ENCODE measurements at places on chromosomes 4 and X.

DNA sequence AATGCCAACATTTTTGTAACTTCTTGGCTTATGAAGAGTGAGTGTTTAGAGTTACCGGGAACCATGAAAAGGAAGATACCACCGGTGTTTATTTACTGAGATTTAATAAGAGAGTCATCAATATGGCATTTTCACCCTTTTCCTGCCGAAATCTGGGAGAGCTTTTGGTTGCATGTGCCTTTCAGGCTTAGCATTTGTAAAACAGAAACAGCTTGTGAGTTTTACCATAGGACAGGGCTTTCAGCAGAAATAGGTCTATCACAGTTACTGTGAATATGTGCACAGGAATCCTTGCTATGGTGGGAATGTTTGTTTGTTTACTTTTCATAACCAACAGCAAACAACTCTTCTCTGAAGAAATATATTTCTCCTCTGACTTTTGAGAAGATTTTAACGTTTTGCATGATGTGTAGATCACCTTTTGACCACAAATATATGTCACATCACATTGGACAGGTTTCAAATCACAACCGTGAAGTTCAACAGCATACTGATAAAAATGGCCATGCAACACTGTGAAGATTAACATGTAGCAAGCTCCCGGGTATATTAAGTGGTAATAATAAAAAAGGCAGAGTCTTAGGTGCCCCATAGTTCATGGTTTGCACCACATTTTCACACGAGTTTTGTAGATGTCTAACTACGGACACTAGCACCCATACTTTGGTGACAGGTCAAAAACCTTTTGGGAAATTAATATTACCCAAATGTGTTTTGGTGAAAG is 21.3 kb downstream of the ARHGAP24 start:
- DNase-seq, result no peak

DNA sequence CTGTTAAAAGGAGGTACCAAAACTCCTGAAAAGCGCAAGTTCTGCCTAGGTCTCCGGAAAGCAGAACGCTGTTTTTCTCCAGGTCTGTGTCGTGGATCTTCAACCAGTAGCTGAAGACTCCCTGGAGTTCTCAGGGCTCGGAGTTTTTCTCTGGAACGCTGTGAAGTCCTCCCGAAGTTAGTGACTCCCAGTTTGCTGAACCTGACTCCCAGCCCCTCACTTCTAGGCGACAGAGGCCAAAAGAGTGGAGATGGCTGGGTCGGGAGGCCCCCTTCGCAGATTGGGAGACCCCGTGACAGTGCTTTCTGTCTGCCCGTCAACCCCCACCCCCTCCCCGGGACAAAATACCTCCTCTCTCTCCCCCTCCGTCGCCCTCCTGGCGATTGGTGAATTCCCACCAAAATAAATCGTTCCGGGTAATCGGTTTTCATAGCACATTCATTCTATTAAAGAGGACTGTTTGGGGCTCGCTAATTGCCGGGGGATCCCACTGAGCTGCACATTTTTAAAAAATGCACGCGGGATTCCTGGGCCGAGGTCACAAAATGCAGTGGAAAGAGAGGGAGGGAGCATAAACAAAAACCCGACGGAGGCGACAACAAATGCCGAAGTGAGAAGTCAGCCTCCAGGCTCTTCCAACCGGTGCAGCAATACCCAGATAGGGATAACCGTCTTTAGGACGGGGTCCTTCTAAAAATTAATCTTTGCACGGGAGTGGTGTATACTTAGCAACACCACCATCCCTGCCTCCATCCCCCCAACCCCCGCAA is 4.0 kb upstream of the MSX1 start:
- no peak for DNase-seq

DNA sequence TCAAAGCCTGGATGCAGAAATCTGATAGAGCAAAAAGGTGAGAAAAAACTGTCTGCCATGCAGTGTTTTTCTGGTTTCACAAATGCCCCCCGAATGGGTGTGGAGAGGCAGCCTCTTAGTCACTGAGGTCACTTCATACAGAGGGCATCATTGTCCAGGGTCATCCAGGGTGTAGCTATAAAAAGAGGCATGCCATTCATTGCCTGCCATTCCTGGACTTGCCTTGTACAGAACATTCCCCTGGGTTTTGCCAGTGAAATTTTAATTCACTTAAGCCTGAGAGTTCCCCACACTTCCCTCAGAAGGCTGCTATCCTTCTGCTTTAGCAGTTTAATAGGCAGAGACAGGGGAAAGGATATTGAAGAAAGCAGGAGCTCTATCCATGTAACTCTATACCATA is 230.3 kb downstream of the UNC5C start:
- no peak for DNase-seq

DNA sequence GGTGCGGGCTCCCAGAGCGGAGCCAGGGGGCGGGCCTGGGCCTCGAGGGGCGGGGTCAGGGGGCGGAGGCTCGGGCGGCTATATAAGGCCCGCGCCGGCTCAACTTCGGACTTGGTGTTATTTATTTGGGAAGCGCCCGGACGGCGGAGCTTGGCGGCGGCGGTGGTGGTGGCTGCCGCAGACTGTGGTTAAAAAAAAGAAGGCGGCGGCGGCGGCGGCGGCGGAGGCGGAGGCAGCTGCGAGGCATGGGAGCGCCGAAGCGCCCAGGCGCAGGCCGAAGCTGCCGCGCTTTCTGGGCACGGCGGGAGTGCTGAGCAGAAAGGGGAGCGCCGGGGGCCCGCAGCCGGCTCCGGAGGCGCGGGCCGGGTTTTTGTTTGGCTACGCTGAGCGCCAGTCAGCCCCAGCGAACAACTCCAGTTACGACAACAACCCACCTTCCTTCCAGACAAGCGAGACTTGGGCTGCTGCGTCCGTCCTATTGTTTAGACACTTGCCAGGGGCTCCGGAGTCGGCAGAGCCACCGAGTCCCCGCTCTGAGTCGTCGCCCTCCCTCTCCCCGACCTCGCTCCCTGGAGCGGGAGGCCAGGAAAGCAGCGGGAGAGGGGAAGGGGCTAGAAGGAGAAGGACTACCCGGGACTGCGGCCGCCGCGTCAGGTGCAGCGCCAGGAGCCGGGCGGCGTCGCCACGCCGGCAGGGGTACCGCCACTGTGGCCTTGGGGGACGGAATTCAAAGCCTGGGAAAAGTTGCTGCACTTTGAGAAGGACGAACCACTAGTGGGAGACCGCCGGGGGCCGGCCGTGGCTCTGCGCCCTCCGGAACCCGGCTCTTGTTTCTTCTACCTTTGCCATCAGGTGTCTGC is at the start of gene SLIT2:
Gene SLIT2, plus strand, starts transcription at position 110 of the 860 bp plus-strand sequence. CDS start 1,911 bp downstream, outside the sequence.
- no peak for DNase-seq

DNA sequence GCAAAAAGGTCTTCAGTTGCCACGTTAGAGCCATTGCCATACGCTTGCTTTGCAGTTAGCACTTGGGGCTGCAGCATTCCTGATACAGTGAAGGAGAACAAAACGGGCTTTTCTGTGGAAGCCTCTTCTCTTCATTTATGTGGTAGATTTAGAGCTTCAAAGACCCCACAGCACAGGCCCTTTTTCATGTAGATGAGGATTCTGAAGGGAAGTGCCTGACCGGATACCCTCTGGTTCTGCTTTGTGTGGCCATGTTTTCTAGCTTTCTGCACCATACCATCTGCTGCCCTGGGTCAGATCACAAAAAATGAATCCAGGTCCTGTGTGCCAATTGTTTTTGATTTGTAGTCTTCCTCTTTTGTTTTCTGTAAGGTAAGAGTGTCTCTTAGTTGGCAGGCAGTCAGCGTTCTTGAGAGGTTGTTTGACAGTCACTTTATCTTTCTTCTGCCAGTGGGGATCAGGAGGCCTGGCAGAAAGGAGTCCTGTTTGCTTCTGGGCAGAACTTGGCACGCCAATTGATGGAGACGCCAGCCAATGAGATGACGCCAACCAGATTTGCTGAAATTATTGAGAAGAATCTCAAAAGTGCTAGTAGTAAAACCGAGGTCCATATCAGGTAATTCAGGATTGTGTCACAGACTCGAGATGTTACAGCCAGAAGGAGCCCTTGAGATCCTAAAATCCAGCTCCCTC is 7.7 kb downstream of the LAP3 start:
- no peak for DNase-seq

GRCh38 chrX:100995469-100995868 is 26.0 kb downstream of the ARL13A start:
- DNase-seq, result no peak

GRCh38 chrX:7088968-7089615 is 58.4 kb upstream of the STS start:
- DNase-seq, result peak; percentile 27

DNA sequence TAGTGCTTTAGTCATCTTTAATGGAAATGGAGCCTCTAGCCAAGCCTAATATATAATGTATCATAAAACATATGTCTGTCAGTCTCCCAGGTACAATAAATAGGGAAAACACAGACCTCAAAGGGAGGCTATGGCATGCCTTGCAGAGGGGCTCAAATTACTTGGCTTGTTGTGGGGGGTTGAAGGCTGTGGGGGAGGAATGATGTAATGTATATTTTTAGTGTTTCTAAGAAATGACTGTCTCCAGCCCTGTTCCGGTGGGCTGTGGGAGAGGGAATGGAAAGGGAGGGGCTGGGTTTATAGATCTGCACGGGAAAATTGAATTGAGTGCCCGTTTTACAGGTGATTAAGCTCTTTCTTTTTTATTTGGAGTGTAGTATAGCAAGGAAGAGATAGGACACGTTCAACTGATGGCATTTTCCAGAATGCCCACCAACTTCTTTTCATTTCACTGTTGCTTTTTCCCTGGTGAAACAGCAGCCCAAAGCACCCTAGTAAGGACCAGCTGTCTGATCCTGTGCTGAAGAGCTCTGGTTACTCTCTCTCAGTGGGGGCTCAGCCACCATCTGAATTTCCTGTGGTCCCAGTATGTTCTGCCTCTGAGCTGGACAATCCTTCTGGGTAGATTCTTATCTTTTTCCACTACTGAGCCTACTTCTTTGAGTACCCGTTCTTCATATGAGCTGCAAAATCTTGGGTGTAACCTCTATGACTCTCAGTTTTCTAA is 220.7 kb upstream of the CASK start:
- no peak for DNase-seq

GRCh38 chr4:8181844-8182243 is 17.2 kb upstream of the SH3TC1 start:
- no peak for DNase-seq

DNA sequence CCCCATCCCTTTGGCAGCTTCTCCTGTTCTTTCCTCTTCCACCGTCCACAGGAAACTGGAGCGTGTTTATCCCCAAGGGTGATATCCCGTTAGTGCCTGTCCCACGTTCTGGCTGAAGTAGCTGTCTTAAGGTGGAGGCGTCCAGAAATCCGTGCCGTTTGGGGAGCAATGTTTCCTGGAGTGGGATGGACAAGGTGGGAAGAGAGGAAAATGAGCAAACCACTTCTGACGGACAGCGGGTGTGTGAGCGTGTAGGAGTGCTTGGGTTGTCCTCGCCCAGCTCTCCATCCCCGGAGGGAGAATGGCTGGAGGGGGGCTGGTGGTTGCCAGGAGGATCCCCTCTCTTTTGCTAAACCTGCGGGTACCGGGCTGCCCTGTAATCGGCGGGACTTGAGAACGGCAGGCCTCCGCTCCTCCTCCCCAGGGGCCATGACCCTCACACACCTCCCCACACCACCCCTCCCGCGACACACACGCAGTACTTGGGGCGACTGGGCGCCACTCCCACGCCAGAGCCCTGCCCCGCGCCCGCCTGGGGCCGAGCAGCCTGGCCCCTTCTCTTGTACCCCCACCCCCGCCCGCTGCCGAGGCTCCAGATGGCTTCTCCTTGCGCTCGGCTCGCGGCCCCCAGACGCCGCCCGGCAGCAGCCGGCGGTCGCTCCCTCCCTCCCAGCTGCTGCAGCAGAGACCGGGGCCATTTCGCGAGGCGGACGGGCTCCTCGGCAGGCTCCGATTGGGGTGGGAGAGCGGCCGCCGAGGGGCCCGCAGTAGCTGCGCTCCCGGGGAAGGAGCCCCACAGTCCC is 13.9 kb upstream of the PRDM8 start:
- DNase-seq, result no peak

DNA sequence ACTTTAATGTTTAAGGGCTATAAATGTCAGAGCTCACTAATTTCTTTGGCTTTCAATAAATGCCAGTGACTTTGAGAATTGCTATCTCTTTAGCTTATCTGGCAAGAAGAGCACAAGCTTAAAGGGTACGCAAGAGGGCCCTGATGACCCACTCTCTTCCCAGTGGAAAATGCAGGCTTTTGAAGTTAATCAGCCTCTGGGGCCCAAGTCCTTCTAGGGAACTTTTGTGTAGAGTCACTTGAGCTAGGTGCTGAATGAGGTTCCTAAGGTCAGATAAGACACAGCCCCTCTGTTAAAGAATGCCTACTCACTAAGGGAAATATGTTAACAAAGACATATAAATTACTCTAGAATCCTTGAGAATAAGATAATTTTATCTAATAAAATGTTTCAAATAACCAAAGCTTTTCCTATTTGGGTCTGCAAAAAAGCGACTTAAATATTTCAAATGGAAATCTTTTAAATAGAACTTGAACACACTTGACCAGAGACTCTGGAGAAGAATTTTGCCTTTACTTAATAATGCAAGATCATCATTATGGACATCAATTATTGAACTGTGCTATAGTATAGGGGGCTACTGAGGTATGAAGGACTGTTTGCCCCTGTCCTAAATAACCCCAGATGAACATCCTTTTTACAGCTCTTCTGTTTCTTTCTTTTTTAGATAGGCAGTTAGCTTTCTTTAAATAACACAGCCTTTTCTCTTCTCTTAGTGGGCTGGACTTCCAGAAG is 430.1 kb downstream of the GBA3 start:
- no peak for DNase-seq

- DNase-seq, result no peak
Observed at GRCh38 chrX:74492720-74493201, 71.5 kb downstream of the SLC16A2 start.

DNA sequence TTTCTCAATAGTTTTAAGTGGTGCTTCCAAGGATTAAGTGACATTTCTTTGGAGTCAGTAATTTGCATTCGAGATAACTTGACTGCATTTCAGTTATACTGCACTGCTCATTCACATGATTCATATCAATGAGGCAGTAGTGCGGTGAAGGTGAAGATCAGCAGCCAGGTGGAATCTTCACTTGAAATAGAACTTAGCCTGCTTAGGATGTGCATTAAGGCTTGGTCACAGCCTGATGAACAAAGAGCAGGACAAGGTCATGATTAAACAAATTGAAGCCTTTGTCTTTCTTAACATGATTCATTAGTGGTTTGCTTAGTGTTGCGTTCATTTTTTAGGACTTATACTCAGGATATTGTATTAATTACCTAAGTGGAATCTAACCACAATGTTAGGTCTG is 212.1 kb upstream of the GALNTL6 start:
- DNase-seq, result no peak

DNA sequence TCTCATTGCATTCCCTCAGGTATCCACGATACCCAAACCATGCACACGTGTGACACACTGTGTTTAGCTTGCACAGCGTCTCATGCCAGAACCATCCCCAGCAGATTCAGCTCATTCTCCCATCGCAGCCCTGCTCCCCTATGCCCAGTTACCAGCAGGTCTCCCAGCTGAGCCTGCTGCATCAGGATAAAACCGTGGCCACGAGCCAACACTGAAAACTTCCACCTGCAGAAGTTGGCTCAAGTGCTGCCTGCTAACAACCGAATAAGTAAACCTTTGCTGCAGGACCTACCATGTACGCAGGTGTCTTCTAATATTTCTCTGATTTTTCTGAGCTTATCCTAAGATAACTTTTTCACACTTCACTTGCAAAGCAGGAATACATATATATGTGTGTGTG is 120.4 kb upstream of the STS start:
- DNase-seq, result no peak
